Neural crest cell (in vitro differentiated cells): ENCODE measurements at places on chromosomes 3 and 15. TPM values are rescaled to one million over a fixed set of nuclear protein-coding genes. Genes with fewer than 3 reads are reported as not detected.

The GOLGA8T gene
- 0.47 and 0.71 TPM in 2 replicates for total RNA-seq

The CIDEC gene
- not detected in 2 replicates for total RNA-seq

The ATP13A4 gene
- total RNA-seq = 0.30 and 0.57 TPM in 2 replicates

The NME9 gene
- total RNA-seq = 0.79 TPM in 1 of 2 replicates, not detected in the other

- no peak for DNase-seq
Measured at GRCh38 chr15:60074181-60074885, 70.2 kb downstream of the FOXB1 start.

DNA sequence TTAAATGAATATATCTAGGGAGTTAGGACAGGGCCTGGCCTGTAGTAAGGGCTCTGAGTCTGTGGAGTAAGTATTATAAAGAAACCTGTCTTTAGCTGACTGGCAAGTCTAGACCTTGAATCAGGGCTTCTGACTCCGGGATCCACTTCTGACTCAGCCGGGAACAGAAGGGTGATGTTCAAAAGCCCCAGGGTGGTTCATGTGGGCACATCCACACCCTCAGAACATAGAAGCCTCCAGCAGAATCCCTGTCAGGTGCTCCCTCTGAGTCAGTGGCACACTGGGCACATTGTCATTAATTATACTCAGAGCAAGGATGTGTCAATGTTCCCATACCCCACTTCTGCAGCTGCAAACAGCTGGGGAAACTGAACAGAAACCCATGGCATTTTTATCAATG, 26.7 kb upstream of the SNRK start:
- DNase-seq = no peak

DNA sequence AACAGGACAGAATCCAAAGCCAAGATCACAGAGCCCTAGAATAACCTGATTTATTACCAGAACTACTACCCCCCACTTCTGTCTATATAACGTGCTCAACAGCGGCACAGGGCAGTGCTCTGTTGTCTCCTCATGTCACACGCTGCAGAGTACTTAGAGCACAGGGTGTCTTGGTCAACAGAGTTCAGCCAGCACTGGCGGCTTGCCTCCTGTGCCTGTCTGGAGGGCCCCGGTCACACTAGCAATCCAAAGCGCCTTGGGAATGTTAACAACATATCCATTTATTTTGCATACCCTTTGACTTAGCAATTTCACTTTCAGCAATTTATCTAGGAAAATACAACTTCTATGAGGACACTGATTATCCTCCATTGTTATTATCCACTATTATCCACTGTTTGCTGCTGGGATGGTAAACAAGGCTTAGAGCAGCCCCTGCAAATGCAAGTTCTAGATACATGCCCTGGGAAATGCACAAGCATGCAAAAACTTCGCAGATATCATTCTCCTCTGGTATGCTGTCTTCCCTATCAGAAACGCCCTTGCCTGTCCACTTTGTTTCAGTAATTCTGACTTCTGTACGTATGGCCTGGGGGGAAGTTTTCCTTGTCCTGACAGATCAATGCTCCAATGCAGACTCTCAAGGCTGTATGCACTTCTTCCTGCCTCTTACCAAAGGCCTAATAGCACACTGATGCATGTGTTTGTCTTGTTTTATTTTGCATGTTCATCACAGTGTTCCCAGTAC, 86.2 kb upstream of the OCA2 start:
- no peak for DNase-seq

DNA sequence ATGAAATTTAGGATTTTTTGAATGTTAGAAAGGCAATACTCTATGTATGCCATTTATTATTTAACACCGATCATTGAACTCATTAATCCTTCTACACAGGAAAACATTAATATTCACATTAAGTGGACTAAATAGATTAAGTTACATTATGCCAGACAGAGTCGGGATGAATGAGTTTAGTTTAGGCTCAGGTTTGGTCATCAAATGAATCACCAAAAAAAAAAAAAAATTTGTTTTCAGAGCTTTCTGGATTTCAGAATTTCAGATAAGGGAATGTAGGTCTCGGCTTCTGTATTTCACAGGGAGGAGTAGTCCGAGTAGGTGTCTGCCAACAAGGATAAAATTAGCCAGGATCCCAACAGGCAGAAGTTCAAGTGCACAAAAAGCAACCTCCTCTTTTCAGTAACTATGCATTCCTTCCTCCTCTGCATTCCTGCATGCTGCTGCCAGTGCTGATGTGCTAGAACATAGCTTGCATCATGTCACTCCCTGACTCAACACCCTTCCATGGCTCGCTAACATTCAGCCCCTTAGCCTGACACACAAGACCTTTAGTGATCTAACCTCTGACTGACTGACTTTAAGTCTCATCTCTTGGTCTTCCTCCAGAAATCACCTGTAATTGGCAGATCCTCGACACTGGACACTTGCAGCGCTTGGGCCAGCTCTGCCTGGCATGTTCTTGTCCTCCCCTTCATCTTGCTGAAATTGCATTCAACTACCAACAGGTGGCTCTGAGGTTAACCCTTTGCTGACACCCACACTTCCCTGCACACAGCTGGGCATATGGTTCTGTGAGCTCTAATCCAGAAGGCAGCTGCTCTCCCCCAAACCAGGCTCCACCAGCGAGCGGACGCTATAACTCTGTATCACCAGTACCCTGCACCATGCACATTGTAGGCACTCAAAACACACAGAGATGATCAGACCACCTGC, 145.4 kb upstream of the PROK2 start:
- DNase-seq = no peak

DNA sequence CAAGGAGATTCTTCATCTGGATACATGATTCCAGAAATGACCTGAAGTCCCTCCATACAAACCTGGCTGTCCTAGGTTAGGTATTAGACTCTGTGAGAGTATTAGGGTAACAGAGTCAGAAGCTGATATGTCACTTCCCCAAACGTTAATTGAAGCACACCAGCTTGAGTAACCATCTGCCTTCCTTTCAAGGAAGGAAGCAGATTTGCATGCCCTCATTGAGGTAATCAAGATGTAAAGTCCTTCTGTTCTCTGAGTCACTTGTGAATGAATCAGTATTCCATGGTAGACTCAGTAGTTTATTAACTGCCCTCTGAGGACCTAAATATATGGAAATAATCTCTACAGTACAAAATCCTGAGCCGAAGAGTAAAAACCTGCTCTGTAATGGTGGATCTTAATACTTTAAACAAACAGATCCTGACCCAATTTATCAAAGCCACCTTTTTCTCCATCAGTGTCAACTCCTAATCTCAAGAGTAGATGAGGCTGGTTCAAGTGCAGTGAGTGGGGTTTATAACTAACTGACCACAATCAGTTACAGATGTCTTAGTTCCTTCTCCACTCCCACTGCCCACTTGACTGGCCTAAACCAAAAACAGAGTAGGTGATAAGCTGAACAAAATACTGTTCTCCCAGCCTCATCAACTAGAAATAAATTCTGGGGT, 246.2 kb upstream of the CHRM5 start:
- no peak for DNase-seq

DNA sequence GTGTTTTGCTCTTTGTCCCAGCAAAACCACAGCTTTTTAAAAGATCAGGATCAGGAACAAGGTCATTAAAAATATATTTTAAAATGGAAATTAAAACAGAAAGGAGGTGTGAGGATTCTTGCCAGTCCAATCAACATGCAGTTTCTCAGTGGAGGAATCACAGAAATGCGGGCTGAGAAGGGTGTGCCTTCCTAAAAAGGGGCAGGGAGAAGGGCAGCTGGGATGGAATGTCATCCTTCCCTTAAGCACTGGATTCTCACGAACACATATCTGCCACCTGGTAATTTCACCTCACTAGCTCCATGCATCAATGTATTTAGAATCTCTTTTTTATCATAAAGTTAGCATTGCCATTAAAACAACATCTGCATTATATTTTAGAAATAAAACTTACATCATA, 21.4 kb downstream of the ABI3BP start:
- no peak for DNase-seq

DNA sequence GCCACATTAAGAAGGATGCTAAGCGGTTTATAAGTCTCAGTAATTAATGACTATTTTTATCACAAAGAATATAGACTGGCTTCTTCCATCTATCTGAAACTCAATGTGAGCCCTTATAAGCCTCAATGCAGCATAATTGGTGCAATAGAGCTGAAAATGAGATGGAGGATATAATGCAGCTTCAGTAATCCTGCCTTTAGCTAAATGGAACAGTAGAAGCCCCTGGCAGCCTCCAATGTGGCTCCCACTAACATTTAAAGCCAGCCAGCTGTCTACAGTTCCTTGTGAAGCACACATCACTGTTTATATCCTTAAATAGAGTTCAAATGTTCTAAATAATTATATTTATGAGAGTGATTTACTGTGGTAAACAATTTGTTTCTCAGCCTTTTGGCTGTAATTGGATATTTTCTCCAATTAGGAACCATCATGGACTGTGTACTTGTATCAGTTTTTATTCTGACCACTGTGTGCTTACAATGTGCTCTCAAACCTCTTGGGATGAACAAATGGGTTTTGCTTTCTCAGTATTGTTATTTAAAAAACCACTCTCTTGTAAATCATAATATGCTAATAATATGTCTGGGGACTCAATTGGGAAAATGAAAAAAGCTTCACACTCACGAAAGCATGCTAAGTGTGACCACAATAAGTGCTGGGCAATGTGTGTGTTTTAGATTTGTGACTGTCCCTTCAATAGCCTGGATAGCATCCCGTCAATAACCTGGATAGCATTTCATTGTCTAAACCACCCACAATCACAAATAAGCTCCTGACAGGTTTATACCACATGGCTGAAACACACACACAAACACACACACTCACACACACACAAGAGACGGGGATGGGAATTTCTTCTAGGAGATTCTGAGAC, 366.6 kb downstream of the GBE1 start:
- DNase-seq = no peak

DNA sequence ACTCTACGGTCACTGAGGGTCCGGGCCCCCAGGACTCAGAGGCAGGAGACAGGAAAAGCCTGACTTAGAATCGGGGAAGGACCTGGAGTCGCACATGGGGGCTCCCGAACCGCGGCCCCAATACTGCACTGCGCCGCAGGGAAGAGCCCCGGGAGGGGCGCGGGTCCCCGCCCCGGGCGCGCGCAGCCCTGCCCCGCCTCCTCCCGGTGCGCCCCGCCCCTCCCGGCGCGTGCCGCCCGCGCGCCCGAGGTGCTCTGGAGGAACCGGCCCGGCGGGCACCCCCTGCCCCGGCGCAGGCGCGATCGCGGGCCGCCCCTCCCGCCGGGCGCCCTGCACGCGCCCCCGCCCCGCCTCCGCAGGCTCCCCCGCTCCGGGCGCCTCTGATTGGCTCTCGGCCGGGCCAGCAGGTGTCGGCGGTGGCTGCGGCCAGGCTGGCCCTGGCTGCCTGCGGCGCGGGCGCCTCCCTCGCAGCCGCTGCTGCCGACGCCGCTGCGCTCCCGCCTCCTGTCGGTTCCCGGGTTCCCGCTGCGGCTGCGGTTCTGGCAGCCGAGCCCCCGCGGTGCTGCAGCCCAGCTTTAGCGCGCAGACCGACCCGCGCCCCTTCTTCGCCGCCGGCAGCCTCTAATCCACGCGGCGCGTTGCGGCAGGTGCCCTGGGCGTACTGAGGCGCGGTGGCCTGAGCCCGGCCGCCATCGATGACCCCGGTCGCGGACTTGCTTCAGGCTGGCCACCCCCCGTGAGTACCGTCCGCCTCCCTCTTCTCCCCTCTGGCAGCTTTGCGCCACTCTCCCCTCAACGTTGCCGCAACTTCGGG, at the start of gene MYRIP:
TSS of gene MYRIP (plus strand) at position 429 of the 814 bp plus-strand sequence. CDS start 91,208 bp downstream, outside the sequence.
- DNase-seq = peak; percentile 50

GRCh38 chr3:70621451-70621850, 309.0 kb upstream of the MDFIC2 start:
- DNase-seq = no peak

- DNase-seq = no peak
Measured at GRCh38 chr3:149497966-149498670, 23.6 kb downstream of the TM4SF4 start.

DNA sequence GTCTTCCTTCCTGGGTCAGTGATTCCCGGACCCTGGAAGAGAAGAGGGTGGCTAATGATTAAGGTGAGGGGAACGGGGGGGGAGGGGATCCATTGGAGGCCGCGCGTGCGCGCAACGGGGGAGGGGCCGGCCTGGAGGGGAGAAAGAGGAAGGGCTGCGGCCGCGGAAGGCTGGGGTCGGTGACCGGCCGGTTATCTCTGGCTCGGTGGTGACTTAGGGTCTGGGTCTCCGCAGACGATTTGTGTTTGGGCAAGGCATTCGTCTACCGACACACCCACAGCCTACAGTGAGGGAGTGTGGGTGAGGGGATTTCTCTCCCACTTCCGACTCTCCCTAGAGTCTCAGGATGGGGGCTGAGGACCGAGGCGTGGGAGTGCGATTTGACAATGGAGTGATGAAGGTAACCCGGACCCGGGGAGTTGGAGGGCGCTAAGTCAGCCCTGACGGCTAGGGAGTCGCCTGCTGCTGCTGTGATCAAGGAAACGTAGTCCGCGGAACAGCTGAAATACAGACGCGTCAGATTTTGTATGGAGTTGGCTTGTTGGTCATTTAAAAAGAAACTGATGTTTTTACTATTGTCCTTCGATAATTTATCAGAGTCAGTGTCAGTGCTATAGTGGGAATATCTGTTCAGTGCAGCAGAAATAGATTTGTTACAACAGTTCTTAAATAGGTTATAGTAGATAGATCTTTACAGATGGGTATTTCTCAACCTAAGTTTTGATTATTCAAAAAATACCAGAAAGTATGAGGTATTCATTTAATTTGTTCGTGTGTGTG, 733 bp downstream of the RNF111 start:
- peak; percentile 62 for DNase-seq
